ENCODE measurements at places on chromosomes 7 and 10.

DNA sequence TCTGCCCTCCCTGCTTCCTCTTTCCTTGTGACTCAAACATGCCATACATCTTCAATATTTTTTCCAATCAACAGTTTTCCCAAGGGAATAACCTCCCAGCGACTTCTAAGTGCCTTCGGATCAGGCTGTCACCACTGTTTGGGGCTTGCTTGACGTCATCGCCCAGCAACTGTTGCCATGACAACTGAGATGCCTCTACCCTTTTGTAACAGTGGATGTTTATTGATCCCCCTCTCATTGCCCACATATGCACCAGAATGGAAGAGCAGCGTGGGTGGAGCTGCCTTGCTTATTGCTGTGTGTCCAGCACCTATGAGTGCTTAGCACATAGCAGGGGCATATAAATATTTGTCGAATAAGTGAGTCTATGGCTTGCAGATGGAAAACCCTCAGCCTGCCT, 14.4 kb downstream of the FFAR4 start:
- DNase-seq: no peak

DNA sequence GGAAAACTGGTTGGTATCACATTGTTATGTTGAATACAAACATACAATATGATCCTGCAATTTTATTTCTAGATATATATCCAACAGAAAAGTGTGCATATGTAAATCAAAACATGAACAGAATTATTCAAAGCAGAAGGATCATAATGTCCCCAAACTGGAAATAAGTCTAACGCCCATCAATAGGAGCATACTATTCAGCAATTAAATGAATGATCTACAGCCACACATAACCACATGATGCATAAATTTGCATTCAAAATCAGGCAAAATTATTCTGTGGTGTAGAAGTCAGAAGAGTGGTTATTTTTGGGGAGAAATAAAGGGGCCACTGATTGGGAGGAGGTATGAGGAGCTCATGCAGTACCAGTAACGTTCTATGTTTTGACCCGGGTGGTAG, 28.6 kb downstream of the NPY start:
- no peak for DNase-seq

DNA sequence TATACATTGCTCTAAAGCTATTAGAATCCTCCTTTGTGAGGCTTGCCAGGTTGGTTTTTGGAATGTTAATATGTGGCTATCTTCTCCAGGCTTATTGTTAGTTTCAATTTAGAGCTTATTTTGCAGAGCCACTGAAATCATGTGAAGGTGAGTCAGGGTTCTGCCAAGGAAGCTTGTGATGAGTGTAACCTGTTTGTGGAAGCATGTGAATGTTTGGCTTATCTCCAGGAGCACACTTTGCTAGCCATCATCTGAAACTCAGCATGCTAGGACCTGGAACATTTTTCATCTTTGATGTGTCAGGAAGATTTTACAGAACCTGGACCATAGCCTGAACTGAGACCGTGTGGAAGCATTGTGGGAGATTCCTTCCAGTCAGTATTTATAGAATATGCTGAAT, 197.3 kb downstream of the PPP1R9A start:
- no peak for DNase-seq

GRCh38 chr10:112313911-112314310, 30.7 kb downstream of the TECTB start:
- no peak for DNase-seq

- no peak for DNase-seq
These were observed 118.8 kb downstream of the IQUB start for GRCh38 chr7:123415625-123416024.

- DNase-seq: no peak
These were observed 894 bp downstream of the SLC13A4 start for GRCh38 chr7:135726911-135727673.

- no peak for DNase-seq
These were observed 588.0 kb downstream of the CALN1 start for GRCh38 chr7:71824006-71824760.

- DNase-seq: no peak
These were observed 113.0 kb upstream of the PCDH15 start for GRCh38 chr10:54914049-54914448.

DNA sequence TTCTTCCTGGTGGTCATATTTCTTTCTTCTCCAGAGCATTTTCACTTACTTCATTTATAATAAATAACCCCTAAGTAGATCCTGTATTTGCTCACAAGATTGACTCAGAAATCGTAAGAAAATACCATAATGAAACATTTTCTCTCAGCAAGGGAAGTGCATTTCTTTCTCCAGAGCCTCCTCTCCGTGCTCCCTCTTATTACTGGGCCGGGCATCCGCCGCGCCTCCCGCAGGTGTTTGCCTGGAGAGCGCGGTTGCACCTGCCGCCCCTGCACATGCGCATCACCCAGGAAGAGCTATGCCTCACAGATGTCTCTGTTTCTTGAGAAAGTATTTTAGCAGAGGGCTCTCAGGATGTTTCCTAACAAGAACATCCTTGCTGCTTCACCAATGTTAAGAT, 509.2 kb downstream of the TCERG1L start:
- no peak for DNase-seq

GRCh38 chr10:2145926-2146478, 408.7 kb upstream of the ADARB2 start:
- no peak for DNase-seq

DNA sequence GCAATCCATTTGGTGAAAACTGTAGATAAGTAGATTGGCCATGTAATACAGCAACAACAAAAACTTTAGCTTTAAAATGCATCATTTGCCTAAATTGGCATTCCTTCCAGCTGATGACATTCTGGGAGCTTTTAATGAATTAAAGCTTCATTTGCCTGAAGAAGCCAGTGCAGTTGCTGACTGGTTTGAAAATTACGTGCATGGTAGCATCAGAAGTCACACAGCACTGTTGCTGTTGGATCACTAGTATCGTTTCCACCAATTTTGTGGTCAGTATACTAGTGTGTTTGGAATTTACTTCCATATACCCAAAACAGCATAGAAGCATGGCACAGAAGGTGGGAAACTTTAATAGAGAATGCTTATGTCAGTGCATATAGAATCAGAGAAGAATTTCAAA, 194.9 kb downstream of the ETV1 start:
- DNase-seq: no peak

DNA sequence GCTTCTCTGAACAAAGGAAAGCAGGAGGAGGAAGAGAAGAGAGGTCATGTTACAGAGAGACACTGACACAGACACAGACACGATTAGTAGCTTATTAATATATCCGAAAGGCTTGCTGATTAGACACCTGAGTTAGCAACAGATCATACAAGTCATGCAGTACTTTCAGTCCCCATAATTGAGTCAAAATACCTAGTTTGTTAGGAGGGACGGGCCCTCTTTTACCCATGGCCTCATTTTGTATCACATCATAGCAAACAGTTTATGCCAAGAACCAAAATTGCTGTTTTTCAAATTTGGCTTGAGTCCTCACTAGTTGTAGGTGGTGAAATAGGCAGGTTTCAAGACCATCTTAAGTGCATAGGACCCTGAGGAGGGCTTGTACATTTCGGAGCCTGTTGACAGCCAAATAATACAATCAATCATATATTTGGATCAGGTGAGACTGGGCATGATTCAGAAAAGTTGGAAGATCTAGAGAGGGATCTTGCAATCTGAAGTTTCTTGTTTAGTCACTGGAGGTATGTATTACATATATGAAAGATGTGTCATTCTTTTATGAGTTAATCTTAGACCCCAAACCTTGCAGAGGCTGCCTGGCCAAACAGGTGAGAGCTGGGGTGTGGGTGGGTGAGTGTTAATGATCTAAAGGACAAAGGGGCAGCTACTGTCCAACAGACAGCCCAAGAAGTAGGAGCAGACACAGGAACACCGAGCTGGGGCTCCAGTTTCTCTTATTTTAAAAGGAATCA, 65.4 kb downstream of the PRPF18 start:
- DNase-seq: no peak

- no peak for DNase-seq
These were observed 3.5 kb downstream of the CYTH3 start for GRCh38 chr7:6268907-6269306.

- no peak for DNase-seq
These were observed 84.1 kb downstream of the CTBP2 start for GRCh38 chr10:125076121-125076825.

GRCh38 chr7:70886547-70886946, 245.4 kb upstream of the GALNT17 start:
- DNase-seq: no peak

- no peak for DNase-seq
These were observed 54.4 kb upstream of the TMEM273 start for GRCh38 chr10:49242604-49243003.

DNA sequence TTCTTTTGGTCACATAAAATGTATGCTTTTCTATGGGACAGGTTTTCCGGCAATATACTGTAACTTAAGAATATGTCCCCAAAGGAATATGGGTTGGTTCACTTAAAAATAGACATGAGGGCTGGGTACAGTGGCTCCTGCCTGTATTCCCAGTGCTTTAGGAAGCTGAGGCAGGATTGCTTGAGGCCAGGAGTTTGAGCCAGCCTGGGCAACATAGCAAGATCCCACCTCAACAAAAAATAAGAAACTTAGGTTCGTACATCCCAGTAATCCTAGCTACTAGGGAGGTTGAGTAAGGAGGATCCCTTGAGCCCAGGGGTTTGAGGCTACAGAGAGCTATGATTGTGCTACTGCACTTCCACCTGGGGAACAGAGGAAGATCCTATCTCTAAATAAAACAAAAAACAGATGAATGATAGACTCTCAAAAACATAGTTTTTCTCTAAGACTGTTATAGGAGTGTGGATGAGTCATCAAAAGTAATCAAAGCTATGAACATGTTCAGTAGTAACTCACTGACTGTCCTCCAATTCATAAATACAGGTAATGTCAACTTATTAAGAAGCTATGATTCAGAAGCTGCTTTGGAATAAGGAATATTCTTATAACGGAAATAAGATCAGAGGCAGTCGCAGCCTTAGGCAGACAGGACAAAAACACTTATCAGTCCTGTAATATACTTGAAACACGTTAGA, 2.6 kb upstream of the SEC31B start:
- DNase-seq: no peak

GRCh38 chr10:111523016-111523415, 446.2 kb downstream of the ADRA2A start:
- no peak for DNase-seq

- no peak for DNase-seq
These were observed 13.6 kb downstream of the CLIP2 start for GRCh38 chr7:74302745-74303221.

DNA sequence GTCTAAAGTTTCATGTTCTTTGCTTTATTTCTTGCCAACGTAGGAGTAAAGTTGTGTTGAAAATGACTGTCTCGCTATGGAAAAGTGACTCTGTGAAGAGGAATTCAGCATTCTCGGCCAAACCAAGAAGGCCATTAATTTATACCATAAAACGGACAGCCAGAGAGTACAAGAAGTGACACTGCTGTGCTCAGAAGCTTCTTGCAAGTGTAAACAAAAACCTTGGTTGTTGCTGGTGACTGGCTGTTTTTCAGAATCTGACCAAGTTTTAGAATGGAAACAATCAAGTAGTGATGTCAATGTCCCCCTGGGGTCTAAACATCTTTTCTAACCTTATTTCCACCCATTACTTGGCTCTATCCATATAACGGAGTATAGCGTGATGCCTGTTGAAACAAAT, 201.9 kb downstream of the INHBA start:
- no peak for DNase-seq

DNA sequence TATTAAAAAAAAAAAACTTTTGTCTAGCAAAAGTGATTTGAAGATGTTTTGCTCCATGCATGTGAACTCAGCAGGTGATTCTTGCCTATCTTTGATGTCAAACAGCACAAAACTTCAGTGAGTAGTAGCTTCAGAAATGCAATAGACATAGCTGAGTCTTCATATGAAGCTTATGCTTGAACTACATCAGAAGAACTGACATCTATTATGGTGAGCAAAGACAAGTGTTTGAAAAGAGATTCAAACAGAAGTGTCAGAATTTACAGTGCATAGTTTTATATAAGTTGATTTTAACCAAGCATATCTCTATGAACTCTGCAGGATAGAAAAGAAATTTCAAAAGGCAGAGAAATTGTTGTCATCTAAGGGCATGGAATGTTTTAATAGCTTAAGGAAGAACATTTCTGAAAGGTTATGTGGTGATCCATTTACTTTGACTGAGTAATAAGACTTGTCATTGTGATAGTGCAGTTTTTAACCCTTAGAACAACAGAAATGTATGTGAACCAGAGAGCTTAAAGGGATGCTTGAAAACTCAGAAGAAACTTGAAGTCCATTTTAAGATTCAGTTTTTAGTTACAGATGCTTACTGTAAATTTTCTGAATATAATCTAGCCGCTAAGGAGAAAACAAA, 351.4 kb downstream of the MDFIC start:
- no peak for DNase-seq

- DNase-seq: no peak
These were observed 16.8 kb downstream of the SFRP4 start for GRCh38 chr7:37899712-37900247.

- no peak for DNase-seq
These were observed 154.0 kb upstream of the LSM8 start for GRCh38 chr7:118029826-118030422.

DNA sequence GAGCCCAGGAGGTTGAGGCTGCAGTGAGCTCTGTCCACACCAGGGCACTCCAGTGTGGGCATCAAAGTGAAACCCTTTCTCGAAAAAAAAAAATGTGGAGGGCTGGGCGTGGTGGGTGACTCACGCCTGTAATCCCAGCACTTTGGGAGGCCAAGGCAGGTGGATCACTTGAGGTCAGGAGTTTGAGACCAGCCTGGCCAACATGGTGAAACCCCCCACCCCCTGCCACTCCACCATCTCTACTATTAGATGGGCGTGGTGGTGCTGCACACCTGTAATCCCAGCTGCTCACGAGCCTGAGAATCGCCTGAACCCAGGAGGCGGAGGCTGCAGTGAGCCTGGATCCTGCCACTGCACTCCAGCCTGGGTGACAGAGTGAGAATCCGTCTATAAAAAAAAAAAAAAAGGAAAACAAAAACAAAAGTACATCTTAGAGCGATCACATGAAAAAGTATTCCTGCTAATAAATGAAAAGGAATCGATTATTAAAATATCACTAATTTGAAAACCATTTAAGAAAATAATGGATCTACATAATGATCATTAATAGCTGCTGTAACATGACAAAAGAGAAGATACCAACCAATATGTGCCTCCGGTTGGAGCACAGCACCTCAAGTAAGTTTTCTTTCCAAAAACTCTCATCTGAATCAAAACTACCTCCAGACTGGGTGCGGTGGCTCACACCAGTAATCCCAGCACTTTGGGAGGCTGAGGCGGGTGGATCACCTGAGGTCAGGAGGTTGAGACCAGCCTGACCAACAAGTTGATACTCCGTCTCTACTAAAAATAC, 4.9 kb downstream of the HNRNPF start:
- DNase-seq: no peak

Measured in AG09319 (cell line).